NCI-H2107 (cell line): ENCODE measurements at places on chromosomes 13 and 19.

GRCh38 chr13:25018729-25019115, 77.2 kb upstream of the PABPC3 start:
- no peak for DNase-seq

- no peak for DNase-seq
Measured at GRCh38 chr13:83568019-83568418, 314.3 kb downstream of the SLITRK1 start.

DNA sequence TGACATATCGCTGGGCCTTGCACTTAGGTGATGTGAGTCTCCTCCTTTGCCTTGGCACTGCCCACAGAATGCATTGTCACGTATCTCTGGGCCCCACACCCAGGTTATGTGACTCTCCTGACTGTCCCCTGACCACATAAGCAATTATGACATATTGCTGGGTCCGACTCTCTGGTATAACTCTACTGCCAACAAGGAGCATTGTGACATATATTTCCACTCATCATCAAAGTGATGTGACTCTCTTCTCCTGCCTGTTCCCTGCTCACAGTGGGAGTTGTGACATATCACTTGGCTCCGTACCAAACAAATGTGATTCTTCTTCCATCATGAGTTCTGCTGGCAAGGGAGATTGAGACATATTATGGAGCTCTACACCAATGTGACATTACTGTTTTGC, 15.4 kb upstream of the ZNF681 start:
- DNase-seq, result no peak

DNA sequence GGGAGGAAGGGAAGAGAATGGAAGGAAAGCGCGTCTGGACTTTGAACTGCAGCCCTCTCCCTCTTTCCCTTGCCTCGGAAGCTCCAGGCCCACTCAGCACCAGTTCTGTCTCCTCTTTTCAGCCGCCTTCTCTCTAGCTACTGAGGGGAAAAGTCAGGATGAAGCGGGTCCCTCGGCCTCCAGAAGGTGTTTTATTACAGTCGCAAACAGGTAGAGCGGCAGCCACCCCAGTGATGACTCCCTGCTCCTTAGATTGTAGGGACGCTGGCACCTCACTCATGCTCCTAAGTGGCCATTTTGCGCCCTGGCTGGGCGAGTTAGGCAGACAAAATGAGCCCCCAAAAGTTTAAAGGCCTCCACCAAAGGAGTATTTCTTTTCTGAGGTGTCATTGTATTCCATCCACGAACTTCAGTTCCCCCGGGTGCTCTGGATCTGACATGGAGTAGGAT, 954 bp upstream of the STK24 start:
- no peak for DNase-seq

DNA sequence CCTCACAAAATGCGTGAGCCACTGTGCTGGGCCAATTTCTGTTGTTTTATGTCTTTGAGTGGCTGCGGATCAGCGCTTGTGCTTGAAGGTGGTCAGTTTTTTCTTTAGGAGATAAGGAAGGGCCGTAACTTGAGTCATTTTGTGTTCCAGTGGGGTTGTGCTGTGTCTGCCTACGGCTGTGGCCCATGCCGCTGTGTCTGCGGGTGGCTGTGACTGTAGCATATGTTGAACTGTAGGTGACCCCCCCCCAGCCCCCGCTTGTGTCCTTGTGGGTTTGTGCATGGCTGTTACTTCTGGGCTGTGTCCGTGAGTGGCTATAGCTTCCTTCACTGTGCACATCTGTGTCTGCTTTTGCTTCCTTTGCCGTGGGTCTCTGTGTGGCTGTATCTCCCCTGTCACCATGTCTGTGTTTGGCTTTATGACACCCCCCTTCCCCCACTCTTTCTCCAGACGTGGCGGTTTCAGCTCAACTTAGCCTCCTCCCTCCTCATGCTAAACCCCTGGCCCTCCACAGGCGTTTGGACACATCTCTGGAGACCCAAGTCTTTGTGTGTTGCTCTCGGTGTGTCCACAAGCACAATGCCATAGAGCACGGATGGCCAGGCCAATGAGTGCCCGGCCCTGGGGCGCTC, 675 bp downstream of the PPP1R14A start:
- DNase-seq, result no peak

DNA sequence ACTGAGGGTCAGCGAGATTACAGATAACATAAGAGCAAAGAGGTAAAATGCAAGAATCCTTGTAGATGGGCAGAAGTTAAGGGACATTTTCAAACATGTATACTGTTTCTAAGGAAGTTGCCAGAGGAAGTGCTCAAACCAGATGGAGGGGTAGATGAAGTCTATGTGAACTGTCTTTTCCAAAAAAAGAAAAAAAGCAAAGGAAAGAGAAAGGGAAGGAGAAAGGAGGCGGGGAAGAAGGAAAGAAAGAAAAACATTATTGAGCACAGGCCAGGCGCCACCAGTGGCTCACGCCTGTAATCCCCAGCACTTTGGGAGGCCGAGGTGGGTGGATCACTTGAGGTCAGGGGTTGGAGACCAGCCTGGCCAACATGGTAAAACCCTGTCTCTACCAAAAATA, 5.3 kb downstream of the DMAC2 start:
- DNase-seq, result no peak

GRCh38 chr13:74301258-74301935, 167.2 kb upstream of the KLF12 start:
- DNase-seq, result no peak

DNA sequence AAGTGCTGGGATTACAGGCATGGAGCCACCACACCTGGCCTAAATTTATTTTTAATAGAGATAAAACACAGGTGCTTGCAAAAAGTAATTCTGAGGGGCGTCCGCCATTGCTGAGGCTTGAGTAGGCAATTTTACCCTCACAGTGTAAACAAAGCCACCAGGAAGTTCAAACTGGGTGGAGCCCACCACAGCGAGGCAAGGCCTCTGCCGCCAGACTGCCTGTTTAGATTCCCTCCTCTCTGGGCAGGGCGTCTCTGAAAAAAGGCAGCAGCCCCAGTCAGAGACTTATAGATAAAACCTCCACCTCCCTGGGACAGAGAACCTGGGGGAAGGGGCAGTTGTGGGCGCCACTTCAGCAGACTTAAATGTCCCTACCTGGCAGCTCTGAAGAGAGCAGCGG, 50.7 kb downstream of the B3GLCT start:
- no peak for DNase-seq

- DNase-seq, result no peak
Measured at GRCh38 chr19:18424890-18425514, 5.8 kb downstream of the SSBP4 start.

- no peak for DNase-seq
Measured at GRCh38 chr13:113607056-113607888, 22.7 kb downstream of the TFDP1 start.

GRCh38 chr13:50611117-50611781, 232.2 kb downstream of the DLEU7 start:
- DNase-seq, result no peak

GRCh38 chr13:74132776-74133656, 1.2 kb downstream of the KLF12 start:
- no peak for DNase-seq

DNA sequence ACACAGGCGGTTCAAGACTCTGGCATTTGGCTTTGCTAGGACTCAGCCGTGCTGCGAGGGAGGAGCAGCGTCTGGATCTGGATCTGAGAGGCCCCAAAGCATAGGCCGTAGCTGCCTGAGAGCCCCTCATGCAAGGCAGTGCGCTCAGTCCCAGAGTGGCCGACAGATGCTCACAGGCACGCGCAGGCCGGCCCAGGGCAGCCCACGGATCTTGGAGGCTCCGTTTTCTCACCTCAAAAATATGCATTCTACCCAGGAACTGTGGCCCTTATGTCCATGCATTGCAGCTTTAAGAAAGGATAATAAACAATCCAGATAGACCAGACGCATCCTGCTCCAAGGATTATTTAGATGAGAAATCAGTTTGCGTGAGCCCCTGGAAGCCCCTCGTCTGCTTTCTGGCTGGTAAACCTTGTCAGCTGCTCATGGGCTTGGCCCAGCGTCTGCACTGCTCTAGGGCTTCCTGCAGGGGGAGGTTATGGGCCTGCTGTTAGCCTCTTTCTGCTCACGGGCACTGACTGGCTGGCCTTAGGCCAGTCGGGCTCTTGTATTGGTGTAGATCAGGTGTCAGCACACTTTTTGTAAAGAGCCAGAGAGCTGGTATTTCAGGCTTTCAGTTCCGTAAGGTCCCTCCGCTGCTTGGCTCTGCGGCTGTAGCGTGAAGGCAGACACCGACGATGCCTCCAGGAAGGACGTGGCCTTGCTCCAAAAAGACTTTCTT, 24.2 kb downstream of the TEX29 start:
- DNase-seq, result peak; percentile 76

- DNase-seq, result no peak
Measured at GRCh38 chr13:20882206-20882605, 20.3 kb downstream of the XPO4 start.

DNA sequence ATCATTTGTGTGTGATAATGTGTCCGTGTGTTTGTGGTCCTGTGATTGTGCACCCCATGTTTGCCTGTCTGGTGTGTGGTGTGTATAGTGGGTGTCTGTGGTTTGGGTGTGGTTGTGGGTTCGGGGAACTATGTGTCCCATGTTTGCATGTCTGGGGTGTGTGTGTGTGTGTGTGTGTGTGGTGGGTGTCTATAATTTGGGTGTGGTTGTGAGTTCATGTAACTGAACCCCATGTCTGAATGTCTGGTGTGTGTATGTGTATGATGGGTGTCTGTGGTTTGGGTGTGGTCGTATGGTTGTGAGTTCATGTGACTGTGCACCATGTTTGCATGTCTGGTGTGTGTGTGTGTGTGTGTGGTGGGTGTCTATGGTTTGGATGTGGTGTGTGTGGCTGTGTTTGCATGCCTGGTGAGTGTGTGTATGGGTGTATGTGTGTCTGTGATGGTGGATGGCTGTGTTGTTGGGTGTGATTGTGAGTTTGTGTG, 11.1 kb upstream of the NFIX start:
- DNase-seq, result no peak

DNA sequence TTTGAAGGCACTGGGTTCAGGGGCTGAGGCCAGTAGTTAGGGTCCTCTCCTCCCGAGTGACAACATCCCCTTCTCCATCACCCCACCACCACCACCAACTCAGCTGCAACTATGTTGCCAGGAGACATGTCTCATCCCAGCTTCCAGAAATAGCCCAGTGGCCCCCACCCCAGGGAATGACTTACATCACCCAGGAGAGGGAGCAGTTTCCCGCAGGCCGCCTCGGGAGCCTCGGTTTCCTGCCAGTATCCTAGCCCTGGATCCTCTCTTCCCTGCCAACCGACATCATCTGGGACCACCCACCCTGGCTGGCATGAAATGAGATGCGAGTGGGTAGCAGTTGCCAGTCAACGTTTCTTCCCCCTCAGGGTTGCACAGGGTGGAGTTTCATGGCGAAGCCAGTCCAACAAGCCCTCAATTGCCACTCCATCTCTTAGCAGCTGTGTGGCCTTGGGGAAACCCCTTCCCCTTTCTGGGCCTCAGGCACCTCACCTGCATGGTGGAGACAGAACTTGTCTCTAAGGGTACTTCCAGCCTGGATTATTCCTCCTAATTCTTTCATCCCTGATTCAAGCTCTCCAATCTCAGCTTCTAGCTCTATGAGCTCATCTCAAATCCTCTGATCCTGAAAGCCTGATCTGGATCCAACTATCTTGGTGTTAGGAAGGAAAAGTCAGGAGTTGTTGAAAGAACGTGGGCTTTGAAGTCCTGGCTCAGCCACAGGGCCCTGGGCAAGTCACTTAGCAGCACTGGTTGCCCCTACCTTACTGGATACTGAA, 3.9 kb upstream of the GSK3A start:
- DNase-seq, result peak; percentile 38

GRCh38 chr19:10419646-10420443, 493 bp upstream of the PDE4A start:
- DNase-seq, result no peak

- DNase-seq, result no peak
Measured at GRCh38 chr13:64529874-64530485, 2700.2 kb downstream of the PCDH9 start.

DNA sequence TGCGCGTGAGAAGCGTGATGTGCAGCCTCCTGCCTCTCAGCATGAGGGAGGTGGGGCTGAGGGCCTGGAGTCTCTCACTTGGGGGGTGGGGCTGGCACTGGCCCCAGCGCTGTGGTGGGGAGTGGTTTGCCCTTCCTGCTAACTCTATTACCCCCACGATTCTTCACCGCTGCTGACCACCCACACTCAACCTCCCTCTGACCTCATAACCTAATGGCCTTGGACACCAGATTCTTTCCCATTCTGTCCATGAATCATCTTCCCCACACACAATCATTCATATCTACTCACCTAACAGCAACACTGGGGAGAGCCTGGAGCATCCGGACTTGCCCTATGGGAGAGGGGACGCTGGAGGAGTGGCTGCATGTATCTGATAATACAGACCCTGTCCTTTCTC, 8.7 kb downstream of the CD177 start:
- no peak for DNase-seq

DNA sequence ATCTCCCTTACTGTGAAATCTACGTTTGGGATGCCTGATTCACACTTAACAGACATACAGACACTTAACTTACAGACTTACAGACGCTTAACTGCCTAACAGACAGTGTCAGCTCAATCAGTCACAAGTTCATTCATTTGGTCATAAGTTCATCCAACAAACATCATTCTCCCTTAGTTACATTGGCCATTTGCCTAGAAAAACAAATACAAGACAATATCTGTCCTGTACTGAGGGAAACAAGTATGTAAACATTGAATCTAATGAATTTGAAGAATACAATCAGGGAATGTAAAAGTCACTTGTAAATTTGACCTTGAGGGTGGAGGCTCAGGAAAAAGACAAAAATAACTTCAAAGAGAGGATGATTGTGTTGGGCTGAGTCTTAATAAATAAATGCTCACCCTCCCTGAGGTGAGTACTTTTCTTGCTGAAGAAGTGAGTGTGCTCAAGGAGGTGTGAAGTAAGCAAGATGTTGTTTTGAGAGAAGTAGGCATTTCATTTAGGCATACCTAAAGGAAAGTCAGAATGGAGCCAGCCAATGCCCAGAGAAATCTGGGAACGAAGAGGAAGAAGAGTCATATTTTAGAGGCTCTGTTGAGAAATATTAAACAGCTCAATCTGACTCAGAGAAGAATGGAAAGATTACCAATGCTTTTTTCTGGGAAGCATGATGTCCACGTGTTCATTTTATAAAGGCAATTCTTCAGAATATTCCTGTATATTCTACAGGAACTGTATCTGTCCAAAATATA, 958.4 kb upstream of the SLC10A2 start:
- DNase-seq, result no peak

- no peak for DNase-seq
Measured at GRCh38 chr13:51862957-51863356, 1.2 kb downstream of the CCDC70 start.

DNA sequence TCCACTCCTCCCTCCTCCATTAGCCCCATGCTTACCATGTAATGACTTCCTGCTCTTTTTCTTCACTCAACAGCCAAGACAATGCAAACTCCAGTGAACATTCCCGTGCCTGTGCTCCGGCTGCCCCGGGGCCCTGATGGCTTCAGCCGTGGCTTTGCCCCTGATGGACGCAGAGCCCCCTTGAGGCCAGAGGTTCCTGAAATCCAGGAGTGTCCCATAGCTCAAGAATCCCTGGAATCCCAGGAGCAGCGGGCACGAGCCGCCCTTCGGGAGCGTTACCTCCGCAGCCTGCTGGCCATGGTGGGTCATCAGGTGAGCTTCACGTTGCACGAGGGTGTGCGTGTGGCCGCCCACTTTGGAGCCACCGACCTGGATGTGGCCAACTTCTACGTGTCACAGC, 2.9 kb upstream of the PPP1R37 start:
- no peak for DNase-seq

GRCh38 chr19:10424011-10424637, 3.8 kb downstream of the PDE4A start:
- no peak for DNase-seq

GRCh38 chr13:94312511-94313216, 166.8 kb downstream of the DCT start:
- DNase-seq, result peak; percentile 2

GRCh38 chr19:34588249-34588648, 88.7 kb downstream of the SCGB2B2 start:
- DNase-seq, result no peak

GRCh38 chr13:109422161-109422560, 364.2 kb downstream of the IRS2 start:
- DNase-seq, result no peak
